ENCODE measurements at places on chromosomes 2 and 18.

GRCh38 chr18:45993438-45993837 lies 26.3 kb upstream of the EPG5 start:
- no peak for DNase-seq

DNA sequence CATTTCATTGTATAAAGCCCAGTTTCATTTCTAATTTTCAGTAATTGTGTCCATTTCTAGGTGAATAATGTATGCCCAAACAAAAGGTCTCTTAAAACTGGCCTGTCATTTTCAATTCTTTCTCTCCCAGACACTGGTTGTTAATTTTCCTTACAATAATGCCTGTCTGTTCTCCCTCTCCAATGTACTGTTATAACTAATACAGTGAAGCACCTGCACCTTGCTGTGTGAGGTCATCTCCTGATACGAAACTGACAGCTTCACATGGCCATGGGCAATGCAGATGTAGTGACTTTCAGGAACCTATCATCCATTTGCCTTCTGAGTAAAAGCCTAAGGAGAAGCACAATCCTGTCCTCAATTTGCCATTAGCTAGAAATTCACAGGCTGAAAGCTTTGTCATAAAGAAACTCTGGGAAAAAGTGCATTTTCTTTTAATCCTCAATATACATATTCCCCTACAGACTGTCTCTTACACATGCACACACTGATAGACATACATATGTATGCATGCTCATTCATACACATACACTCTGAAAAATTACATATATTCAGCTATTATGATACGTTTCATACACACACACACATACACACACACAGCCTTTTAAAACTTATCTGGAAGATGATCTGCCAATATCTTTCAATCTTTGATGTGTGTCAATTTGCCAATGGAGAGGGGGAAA lies 1030.3 kb downstream of the TDRD15 start:
- DNase-seq, result no peak

- peak; percentile 0 for DNase-seq
These were observed 116.1 kb downstream of the NFATC1 start for GRCh38 chr18:79511671-79512301.

- DNase-seq, result no peak
These were observed 4.2 kb downstream of the TMEM177 start for GRCh38 chr2:119683074-119683712.

GRCh38 chr2:205721057-205721449 lies 38.8 kb downstream of the NRP2 start:
- DNase-seq, result no peak

DNA sequence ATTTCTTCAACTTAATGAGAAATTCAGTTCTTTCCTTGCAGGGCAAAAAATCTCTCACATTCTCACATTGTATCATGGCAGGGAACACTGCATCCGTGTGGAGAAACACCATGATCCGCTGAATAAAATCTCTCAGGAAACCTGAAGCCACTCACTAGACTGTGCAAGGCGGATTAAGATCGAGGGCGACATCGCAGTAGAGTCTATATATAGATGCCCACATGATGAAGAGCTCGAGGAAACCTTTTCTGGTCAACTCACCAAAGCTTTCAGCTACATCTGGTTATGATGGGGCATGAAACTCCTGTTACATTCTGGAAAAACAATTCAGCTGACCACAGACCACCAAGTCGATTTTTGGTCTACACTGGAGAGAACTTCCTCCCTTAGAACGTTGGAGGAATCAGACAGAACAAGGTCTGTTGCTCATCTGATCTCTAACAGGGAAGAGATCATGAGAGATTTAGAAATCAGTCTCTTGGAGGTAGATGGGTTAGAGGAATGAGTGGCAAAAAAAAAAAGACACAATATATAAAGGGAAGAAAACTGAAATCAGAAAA lies 162.9 kb upstream of the ZNF516 start:
- no peak for DNase-seq

- DNase-seq, result no peak
These were observed 19.4 kb upstream of the NFE2L2 start for GRCh38 chr2:177283906-177284305.
